ENCODE measurements at places on chromosomes 16 and 17.

DNA sequence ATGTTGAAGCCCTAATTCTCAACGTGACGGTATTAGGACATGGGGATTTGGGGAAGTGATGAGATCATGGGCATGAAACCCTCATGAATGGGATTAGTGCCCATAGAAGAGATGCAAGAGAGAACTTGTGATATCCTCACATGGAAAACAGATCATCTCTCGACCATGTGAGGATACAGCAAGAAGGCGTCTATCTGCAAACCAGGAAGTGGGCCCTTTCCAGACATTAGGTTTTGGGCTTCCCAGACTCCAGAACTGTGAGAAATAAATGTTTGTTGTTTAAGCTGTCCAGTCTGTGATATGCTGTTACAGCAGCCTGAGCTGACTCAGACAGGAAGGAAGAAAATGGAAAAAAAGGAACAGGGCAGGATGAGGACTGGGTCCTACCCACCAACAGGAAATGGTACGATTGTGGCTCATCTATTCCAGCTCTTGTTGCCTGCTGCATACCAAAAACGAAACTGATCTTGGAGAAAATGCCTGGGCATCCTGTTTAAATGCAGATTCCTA is 21.9 kb upstream of the SSTR2 start:
- no peak for DNase-seq

DNA sequence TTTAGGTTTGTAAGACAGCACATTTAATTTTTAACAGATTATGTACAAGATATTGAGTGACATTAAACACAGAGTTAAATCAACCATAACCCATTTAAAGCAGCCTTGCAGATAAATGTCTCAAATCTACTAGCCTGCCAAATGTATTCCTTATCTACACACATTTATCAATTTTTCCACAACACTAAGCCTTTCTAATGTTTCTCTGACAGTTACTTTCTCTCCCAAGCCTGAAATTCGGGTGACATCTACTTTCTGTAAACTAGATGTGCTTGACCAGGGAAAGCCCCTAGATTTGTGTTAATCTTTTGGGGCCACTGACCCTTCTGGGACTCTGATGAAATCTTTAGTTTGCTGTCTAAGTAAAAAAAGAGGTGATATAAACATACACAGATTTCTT is 69.0 kb downstream of the CDH13 start:
- DNase-seq, result no peak

GRCh38 chr16:592518-593306 is 2.8 kb downstream of the RAB40C start:
- no peak for DNase-seq

- DNase-seq, result no peak
Measured at GRCh38 chr16:75660726-75661302, 13.2 kb downstream of the TERF2IP start.

GRCh38 chr17:51533219-51533618 is 272.9 kb downstream of the UTP18 start:
- no peak for DNase-seq

All from naive B cell (primary cell).